Renal cortex interstitium (tissue), 15 donors: ENCODE measurements at places on chromosomes 4 and X. TPM values are rescaled to one million over a fixed set of nuclear protein-coding genes. Genes with fewer than 3 reads are reported as not detected.

- no peak for DNase-seq
Observed at GRCh38 chr4:73470728-73471127, 10.8 kb upstream of the AFM start.

GRCh38 chr4:155025762-155026457 lies 182.5 kb upstream of the NPY2R start:
- no peak for DNase-seq

DNA sequence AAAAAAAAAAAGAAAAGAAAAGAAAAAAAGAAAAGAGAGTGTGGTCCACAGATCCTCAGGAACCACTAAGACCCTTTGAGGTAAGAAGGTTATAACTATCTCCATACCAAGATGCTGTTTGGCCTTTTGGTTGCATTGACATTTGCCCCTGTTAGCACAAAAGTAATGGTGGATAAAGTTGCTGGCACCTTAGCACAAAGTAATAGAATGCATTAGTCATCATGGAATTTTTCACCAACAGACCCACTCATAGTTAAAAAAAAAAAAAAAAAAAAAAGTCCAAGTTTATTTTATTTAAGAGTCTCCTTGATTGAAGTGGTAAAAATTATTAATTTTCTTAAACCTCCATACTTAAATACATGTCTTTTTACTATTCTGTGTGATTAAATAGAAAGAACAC lies 78.4 kb upstream of the RBPJ start:
- no peak for DNase-seq

- DNase-seq, result no peak
Observed at GRCh38 chrX:53605004-53605403, 81.5 kb downstream of the HUWE1 start.

DNA sequence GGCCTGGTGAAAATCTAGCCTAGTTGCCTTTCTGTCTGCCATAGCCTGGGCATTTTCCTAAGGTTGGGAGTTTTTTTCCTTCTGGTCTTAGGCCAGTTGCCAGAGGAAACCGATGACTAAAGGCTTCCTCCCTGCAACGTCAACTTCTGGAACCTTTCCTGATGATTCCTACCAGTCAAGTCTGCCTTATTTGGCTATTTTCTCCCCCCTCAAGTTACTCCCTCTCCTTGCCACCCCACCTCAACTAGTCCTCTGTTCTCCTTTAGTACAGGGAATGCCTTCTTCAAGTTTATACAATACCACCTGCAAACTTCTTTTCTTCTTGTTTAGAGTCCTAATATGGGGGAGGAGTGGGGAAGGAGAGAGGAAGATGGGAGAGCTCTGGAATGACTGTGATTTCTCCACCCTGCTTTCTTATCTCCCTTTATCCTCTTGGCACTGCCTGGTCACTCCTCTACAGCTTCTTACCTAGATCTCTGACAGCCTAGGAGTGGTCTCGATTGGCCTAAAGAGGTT lies 10.6 kb downstream of the MSN start:
- no peak for DNase-seq

GRCh38 chr4:71268166-71268565 lies 70.7 kb upstream of the SLC4A4 start:
- no peak for DNase-seq

- peak; percentile 70 for DNase-seq
Observed at GRCh38 chrX:101659601-101660063, at the start of gene ARMCX2. Gene ARMCX2, minus strand, starts transcription at chrX:101659850. Its CDS starts 2,262 bp downstream, at chrX:101657588.

DNA sequence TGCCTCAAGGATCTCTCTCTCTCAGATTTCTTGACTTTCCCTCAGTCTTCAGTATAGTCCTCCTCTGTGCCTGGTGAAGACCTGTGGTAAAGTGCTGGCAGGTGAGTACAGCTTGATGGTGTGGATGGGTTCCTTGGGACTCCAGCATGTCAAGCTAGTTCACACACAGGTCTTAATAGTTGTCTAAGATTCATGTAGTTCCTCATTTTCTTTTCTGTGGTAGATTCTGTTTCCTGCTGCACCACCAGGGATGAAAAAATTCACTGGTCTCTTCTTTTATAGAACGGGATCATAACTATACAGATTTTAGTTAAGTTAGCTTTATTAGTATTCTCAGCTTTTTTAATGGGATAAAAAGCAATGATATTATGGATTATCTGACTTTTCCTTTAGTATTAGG lies 32.5 kb upstream of the PAQR3 start:
- DNase-seq, result no peak

DNA sequence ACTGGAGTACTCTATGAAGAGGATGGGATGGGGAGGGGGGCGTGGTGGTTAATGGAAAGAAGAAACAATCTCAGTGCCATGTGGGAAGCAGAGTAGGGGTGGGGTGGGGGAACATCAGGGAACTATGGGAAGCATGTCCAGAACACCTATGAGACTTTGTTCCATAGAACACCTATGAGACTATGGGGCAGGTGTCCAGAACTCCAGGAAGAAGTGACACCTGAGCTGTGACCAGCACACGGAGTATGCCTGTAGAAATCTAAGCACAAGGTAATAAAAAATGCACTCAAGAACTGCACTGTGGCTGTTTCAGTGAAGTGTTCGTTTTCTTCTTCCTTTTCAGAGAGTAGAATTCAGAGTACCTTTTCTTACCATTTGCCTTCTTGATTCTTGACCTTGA lies 704.8 kb upstream of the TENM3 start:
- no peak for DNase-seq

DNA sequence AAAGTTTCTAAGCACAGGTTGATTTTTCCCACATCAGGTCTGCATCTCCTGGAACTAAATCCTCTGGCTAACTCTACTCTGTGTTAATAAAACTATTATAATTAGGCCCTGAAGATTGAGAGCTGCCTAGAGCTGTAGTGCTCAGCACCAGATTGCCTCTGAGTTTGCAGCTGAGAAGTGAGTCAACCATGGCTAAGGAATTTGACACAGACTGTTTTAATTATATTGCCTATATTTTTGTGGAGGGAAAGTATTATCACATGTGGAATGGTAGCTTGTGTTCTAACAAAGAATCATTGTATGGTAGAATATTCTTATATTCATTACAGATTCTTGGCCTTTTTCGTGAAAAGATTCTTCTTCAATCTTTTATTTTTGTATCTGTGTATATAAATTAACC lies 1907.6 kb upstream of the TENM3 start:
- DNase-seq, result no peak

DNA sequence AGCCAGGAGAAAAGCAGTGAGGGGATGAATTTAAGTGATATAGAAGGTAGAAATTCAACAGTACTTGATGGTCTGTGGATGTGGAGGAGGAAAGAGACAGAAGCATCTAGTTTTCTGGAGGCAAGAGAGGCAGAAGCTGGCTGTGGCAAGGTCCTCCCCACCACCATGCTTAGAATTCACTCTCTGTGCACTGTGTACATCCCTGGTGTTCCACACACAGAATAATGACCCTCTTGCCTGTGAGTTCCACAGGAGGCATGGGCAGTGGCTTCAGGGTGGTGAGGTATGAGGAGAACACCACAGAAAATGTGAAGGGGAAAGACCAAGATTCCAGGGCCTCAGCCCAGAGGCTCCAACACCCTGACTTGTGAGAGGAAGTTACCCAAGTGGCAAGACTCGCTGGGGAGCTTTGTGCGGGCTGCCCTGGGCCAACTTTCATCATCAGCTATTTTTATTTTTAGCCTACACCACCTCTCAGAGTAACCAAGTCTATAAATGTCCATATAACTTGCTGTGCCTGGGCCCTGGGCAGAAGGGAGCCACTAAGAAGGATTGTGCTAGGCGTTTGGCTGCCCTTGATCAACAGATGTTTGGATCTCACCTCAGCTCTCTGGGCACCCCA lies 7.8 kb upstream of the INTS6L start:
- no peak for DNase-seq

DNA sequence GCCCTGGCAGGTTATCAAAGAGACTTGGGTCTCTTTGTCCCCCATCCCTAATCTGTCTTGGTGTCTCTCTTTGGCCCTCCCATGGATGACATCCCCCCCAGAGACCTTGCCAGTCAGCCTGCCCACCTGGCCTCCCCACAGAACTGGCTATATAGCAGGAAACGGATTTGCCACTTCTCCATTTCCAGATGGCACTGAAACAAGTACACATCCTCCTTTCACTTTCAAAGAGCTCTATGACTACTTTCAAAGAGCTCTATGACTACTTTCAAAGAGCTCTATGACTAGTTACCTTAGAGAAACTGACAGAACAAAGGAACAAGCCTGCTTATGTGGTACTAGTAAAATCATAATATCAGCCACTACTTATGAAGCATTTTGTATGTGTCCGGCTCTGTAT lies 175.3 kb downstream of the MAML3 start:
- no peak for DNase-seq

DNA sequence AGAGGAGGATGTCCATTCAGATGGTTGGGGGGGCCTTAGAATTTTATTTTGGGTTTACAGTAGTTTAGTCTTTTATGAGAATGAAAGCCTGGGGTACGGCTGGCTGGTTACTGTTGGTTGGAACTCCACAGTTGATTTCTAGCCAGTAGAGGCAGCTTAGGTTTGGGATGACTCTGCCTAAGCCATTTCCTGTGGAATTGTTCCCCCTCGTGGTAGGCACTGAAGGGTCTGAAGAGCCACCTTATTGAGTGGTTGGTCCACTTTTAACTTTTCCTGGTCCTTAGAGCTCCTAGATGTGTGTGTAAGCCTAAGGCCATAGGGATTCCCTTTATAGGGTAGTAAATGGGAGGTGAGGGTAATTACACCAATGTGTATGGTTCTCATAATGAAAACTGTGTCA lies 19.7 kb downstream of the SPIN3 start:
- no peak for DNase-seq

DNA sequence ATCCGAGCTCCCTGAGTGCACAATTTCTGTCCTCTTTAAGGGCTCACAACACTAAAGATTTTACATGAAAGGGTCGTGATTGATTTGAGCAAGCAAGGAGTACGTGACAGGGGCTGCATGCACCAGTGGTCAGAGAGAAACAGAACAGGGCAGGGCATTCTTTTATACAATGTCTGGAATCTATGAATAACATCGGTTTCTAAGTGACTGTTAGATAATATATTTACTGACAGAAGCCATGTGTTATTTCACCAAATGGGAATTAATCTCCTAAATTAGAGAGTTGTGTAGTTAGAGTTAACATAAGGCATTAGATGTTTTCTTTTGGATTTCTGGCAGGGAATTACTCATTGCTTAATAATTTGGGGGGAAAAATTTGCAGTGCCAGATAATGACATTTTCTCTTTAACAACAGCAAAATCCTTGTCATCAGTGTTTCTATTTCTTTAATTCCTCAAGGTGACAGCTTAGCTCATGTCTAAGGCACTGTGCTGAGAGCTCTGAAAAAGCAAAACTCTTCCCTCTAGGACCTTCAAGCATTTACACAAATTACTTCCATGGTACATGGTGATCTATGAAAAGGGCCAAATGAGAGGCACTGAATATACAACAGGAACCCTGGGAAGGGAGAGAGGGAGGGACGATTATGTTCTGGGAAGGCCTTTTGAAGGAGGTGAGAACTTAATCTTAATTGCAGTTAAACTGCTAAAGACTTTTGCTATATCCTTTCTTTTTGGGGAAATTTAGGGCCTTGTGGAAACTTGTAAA lies 145.0 kb downstream of the RTL3 start:
- no peak for DNase-seq

- no peak for DNase-seq
Observed at GRCh38 chrX:115913575-115913974, 257.0 kb upstream of the AGTR2 start.

GRCh38 chrX:21978346-21978745 lies 37.8 kb downstream of the SMS start:
- DNase-seq, result no peak

DNA sequence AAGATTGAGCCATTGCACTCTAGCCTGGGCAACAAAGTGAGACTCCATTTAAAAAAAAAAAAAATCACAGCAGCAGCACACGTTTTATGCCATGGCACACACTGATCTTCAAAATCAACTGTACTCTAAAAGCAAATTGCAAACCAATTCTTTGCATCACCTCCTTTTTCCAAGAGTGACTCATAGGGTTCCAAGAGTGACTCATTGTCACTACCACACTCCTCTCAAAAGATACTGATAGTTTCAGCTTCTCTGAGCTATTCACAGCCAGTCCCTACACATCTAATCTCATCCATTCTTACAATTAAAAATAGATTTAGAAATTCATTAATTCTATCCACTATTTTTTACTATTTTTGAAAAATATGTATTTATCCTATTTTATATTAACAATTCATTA lies 1494.9 kb upstream of the AGA start:
- DNase-seq, result no peak

- DNase-seq, result no peak
Observed at GRCh38 chrX:18931972-18932371, 51.9 kb downstream of the PHKA2 start.

DNA sequence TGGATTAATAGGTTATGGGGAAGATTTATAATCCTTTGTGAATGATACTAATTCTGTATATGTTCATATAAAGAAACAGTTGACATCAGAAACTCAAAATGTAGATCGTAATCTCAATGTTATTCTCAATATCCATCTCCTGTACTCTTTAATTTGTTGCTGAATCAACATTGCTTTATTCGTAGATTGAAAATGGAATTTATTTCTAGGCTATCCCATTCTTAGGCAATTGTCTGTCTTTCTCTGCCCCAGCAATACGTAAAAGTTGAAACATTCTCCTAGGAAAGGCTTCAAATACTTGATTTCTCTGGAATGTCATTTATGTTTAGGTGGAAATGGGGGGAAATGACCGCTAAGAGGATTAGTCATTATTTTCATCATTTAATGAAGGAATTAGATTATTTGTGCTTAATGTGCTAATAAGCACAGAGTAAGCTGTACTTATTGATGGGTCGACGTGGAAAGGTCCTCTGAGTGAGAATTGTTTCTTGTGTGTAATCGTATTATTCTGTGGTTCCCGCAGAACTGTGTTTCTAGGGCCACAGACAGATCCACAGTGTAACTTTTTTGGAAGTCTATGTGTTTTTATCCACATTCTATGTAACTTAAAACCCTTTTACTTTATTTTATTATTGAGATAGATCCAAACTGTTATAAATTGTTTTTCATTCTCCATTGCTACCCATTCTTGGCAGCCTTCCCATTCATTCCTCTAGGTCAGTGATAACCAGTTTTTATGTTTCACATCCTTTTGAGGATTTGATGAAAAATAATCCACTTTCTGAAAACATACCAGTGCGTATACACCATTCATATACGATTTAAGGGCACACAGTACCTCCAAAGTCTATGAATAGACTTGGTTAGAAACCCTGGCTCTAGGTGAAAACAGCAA lies 262.9 kb downstream of the ARHGAP10 start:
- DNase-seq, result no peak

GRCh38 chr4:121655320-121656268 lies 41.2 kb downstream of the ANXA5 start:
- DNase-seq, result no peak

GRCh38 chr4:160825644-160826338 lies 1338.0 kb downstream of the FSTL5 start:
- DNase-seq, result no peak

VAMP7 gene
- 43.3 TPM for polyA plus RNA-seq

VSIG1 gene
- polyA plus RNA-seq, result 0.59 TPM

USP51 gene
- 11.3 TPM for polyA plus RNA-seq

GLUD2 gene
- 5.4 TPM for polyA plus RNA-seq

GRID2 gene
- 4.8 TPM for polyA plus RNA-seq

SYN1 gene
- 5.6 TPM for polyA plus RNA-seq
